ENCODE measurements at places on chromosomes 11 and 22.

DNA sequence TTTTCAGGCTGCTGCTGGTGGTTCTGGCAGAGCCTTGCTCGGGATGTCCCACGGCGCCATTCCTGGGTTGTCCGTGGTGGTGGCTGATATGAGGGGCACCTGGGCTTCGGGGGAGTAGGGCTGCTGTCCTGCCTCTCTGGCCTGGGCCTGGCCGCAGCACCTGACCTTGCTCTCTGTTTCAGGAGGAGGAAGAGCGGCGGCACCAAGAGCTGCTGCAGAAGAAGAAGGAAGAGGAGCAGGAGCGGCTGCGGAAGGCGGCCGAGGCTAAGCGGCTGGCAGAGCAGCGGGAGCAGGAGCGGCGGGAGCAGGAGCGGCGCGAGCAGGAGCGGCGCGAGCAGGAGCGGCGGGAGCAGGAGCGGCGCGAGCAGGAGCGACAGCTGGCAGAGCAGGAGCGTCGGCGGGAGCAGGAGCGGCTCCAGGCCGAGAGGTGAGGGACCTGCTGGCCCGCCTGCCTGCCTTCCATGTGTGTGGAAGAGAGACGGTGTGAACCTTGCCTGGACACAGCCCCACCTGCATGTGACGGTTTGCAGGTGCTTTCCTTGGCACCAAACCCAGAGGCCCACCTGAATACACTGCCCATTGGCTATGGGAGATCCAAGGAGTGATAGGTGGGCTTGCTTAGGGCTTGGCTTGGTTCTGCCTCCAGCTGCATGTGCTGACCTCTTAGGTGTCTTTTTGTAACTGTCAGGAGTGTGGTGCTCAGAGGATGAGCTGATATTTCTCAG is 22.8 kb downstream of the INCENP start:
- no peak for DNase-seq

DNA sequence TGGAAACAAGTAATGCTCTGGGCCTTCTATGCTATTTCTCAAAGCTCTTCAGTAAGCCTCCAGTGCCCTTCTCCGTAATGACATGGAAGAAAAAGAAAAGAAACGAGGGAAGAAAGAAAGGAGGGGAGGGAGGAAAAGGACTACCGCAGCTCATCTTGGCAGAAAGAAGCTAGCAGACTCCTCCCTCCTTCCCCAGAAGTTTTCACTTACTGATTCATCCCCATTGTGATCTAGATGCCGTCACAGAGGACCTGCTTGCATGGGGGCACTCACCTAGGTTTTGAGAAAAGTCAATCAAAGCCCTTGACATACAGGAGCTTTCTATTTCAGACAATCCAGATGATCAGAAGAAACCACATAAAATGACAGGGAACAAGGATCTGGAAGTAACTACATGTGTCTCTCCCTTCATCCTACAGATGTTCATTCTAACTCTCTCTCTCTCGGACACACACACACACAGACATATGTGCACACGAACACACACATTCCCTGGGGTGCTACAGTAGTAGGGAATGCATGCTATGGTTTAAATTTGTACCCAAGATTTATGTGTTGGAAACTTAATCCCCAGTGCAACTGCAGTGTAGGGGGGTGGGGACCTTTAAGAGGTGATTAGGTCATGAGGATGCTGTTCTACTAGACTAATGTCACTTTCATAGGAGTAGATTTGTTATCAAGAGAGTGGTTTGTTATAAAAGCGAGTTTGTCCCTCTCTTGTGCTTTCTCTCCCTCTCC is 37.6 kb upstream of the RCN1 start:
- no peak for DNase-seq

DNA sequence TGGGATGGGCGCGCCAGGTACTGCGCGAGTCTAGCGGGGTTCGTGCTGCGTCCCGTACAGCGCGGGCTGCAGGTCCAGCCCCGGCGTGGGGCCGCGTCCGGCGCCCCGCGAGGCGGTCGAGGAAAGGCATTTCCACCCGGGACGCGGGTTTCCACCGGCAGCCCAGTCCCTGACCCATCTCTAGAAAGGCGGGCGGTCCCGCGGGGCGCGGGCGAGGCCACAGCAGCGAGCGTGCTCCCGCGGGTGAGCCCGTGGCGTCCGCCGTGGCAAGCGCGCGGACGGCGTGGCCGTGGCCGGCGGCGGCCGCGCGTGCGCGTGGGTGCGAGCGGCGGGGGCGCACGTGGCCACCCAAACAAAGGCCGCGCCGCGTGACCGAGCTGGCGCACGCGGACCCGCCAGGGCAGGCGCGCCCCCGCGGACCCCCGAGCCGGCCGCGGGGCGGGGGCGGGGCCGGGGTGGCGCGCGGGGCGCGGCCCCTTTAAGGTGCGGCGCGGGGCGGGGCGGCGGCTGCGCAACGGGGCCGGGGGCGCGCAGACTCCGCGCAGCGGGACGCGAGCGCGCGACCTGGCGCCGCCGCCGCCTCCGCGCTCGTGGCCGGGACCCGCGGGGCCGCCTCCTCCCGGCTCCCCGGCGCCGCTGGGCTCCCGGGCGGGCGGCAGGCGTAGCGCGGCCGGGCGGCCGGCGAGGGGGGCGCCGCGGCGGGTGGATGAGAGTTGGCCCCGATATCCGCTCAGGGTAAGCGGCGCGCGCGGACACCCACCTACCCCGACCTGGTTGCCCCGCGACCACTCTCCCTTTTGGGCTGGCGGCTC is 39.3 kb upstream of the CELSR1 start:
- peak; percentile 72 for DNase-seq

DNA sequence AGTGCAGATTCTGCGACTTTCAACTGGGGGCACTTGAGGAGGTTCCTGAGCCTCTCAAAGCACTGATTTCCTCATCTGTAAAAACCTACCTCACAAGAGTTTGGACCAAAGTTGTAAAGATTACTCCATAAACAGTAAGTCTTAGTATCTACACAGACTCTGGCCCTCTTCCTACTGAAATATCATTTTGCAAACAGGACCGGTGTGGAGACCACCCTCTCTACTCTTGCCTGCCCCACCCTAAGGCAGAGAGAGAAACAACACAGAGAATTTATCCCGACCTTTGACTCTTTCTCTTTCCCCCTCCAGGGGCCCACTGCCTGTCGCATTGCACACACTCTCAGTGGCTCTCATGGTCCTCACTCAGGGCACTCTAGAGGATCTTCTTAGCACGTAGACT is 117.9 kb upstream of the LDLRAD3 start:
- DNase-seq = no peak

- DNase-seq = no peak
Measured at GRCh38 chr11:130047141-130047540, 22.6 kb upstream of the APLP2 start.

GRCh38 chr11:25317216-25317615 is 820.4 kb downstream of the LUZP2 start:
- no peak for DNase-seq

DNA sequence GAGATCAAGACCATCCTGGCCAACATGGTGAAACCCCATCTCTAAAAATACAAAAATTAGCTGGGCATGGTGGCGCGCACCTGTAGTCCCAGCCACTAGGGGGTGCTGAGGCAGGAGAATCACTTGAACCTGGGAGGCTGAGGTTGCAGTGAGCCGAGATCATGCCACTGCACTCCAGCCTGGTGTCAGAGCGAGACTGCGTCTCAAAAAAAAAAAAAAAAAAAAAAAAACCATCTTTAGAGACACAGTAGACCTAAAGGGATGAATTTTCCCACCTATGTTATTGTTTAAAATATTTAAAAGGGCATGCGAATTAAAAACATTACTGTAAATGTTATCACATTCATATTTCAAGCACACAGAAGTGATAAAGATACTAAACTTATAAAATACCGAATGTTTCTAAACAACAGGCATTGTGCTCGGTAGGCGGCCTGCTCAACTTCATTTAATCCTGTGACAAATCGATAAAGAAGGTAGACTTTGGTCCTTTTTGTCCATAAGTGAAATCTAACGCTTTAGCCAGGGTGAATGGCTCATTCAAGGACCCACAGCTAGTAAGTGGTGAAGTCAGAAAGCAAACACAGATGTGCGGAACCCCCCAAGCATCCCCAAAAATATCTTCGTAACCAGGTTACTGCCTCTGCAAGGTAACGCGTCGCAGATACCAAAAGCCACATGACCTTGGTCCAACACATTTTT is 16.1 kb downstream of the NCAPD3 start:
- DNase-seq = peak; percentile 81

DNA sequence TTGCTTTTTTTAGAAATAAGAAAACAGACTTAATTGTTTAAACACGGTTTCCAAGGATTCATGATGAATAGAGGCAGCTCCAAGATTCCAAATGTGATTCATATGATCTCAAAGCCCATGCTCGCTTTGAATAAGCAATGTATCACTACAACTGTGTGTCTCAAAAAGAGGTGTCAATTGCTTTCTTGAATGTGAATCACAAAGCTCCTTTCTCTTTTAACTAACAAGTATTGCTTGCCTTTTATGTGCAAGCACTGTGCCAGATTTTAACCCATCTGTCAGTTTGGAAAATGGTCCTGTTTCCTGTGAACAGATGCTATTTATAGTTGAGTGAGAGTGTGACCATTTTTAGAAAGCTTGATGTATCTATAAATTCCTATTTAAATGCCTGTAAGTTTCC is 6.5 kb downstream of the OOSP1 start:
- no peak for DNase-seq

- DNase-seq = no peak
Measured at GRCh38 chr11:59667812-59668187, 1.0 kb downstream of the PATL1 start.

Data from activated CD4-positive, alpha-beta T cell treated with anti-CD3 and anti-CD28 coated beads for 36 hours (primary cell).